ENCODE measurements at places on chromosomes 2 and 18. TPM values are rescaled to one million over a fixed set of nuclear protein-coding genes. Genes with fewer than 3 reads are reported as not detected.

DNA sequence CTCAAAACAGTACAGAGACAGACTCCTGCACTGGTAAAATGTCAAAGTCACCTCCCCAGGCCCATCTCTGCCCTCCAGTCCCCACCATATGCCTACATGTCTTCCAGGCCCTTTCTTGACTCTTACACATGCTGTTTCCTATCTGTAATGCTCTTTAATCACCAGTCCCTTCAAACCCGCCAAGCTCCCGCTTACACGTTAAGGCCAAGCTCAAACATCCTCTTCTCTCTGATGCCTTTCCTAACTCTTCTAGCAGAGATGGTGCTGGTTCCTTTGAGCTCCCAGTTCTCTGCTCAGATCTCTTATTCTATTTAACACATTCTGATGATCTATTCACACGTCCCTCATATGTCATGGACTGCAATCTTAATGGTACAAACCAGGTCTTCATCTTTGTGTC lies 5.0 kb downstream of the EVA1A start:
- no peak overlapping the region for H3K4me3 ChIP-seq
- DNase-seq: no peak
- peaks cover 34% of the 10 kb centered on the region for H3K4me1 ChIP-seq
- peaks cover 29% of the 10 kb centered on the region for H3K36me3 ChIP-seq

GRCh38 chr2:85376291-85377065 lies 21.9 kb downstream of the ELMOD3 start:
- peak; percentile 25 for DNase-seq
- H3K4me3 ChIP-seq: no peak overlapping the region
- no peaks in the 10 kb centered on the region for H3K27me3 ChIP-seq

DNA sequence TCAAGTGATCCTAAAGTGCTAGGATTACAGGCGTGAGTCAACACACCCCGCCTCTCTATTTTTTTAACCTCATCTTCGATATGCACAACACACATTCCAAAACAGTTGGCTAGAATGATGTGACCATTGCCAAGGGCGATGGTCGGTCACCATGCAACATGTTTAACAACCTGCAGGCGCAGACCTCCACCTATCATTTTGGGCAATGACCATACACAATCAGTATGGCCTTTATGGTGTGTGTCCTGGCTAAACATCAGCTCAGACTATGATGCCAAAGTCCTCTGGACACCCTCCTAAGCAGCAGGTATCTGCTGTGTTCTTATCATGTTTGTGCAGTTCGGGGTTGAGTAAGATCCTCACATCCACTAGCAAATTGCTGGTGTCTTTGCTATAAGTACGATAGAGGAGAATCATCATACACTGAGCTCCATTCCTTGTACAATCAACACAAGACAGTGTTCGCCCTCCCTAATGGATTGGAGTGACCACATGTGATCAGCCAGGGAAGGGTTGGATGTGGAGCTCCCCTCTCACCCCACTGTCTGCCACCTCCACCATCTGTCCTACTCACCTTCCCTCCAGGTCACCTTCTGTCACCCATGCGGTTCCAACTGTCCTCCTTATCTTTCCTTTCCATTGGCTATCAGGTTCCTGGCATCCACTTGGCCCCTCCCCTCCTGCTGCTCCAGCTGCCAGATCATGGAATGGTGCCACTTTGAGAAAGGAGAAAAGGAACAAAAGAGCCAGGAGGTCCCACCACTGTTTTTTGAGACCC lies 7.9 kb upstream of the RNF152 start:
- peaks cover 9% of the 10 kb centered on the region for H3K4me1 ChIP-seq
- H3K36me3 ChIP-seq: no peaks in the 10 kb centered on the region
- H3K27me3 ChIP-seq: no peaks in the 10 kb centered on the region
- no peak for DNase-seq

GRCh38 chr2:48738806-48739205 lies 16.7 kb downstream of the LHCGR start:
- H3K4me3 ChIP-seq: no peak overlapping the region
- peaks cover 24% of the 10 kb centered on the region for H3K4me1 ChIP-seq
- no peak overlapping the region for H3K27ac ChIP-seq
- no peaks in the 10 kb centered on the region for H3K27me3 ChIP-seq
- DNase-seq: peak; percentile 91

DNA sequence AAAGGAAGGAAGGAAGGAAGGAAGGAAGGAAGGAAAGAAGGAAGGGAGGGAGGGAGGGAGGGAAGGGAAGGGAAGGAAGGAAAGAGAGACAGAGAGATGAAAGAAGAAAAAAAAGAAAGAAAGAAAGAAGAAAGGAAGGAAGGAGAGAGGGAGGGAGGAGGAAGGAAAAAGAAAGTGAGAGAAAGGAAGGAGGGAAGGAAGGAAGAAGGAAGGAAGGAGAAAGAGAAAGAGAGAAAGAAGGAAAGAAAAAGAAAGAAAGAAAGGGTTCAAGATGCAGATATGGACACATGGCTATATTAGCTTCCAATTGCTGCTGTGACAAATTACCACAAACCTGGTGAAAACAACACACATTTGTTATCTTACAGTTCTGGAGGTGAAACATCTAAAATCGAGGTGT lies 20.4 kb upstream of the UBE2F start:
- no peak overlapping the region for H3K4me3 ChIP-seq
- H3K4me1 ChIP-seq: no peaks in the 10 kb centered on the region
- DNase-seq: no peak
- no peaks in the 10 kb centered on the region for H3K36me3 ChIP-seq
- H3K27me3 ChIP-seq: no peaks in the 10 kb centered on the region
- H3K27ac ChIP-seq: no peak overlapping the region

GRCh38 chr2:66344087-66344663 lies 90.8 kb upstream of the MEIS1 start:
- DNase-seq: no peak
- no peaks in the 10 kb centered on the region for H3K4me1 ChIP-seq

DNA sequence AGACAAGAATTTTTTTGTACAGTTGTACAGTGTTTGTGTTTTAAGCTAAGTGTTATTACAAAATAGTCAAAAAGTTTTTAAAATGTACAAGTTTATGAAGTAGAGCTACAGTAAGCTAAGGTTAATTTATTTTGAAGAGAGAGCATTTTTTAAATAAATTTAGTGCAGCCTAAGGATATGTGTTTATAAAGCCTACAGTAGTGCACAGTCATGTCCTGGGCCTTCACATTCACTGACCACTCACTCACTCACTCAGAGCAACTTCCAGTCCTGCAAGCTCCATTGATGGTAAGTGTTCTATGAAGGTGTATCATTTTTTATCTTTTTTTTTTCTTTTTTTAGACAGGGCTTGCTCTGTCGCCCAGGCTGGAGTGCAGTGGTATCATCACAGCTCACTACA lies 44.2 kb downstream of the SFXN5 start:
- H3K4me3 ChIP-seq: no peak overlapping the region
- no peak for DNase-seq
- H3K27ac ChIP-seq: no peak overlapping the region

DNA sequence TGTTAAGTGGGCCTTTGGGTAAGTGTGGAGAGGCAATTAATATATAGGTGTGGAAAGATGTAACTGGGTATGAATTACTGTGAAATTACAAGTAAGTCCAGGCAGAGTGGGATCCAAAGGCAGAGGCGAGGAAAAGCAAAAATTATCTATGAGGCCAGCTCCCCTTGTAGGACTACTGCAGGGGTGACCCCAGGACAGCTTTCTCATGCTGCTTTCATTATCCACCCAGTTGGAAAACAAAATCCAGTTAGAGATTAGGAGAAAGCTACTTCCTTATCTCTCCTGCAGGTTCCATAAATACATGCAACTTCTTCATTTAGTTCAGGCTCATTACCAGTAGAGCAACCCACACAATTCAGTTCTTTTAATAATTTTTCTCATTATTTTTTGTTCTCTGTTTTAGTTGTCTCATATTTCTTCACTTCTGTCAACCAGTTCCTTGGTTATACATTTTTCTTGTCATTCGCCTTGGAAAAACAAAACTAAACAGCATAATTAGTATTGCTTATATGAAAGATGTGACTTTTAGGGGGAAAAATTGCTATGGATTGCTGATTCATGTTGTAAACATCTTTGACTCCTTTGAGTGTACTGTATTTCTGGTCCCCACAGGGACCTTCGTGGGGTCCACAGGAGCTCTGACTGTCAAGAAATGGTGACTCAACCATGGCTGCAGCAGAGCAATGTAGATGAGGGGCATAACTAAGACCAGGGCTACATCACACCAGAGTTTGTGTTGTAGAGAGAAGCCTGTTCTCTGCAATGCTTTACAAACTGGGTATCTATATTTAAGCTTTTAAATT lies 110.4 kb upstream of the PARD3B start:
- H3K4me1 ChIP-seq: no peaks in the 10 kb centered on the region
- H3K36me3 ChIP-seq: no peaks in the 10 kb centered on the region
- H3K27ac ChIP-seq: no peak overlapping the region
- no peak overlapping the region for H3K4me3 ChIP-seq

- H3K4me3 ChIP-seq: peak overlapping the region; percentile 69
- no peaks in the 10 kb centered on the region for H3K27me3 ChIP-seq
- DNase-seq: peak; percentile 58
- no peaks in the 10 kb centered on the region for H3K36me3 ChIP-seq
- H3K4me1 ChIP-seq: peaks cover 9% of the 10 kb centered on the region
- no peak overlapping the region for H3K27ac ChIP-seq
These were observed 16.5 kb upstream of the PSD4 start for GRCh38 chr2:113157118-113157896.

DNA sequence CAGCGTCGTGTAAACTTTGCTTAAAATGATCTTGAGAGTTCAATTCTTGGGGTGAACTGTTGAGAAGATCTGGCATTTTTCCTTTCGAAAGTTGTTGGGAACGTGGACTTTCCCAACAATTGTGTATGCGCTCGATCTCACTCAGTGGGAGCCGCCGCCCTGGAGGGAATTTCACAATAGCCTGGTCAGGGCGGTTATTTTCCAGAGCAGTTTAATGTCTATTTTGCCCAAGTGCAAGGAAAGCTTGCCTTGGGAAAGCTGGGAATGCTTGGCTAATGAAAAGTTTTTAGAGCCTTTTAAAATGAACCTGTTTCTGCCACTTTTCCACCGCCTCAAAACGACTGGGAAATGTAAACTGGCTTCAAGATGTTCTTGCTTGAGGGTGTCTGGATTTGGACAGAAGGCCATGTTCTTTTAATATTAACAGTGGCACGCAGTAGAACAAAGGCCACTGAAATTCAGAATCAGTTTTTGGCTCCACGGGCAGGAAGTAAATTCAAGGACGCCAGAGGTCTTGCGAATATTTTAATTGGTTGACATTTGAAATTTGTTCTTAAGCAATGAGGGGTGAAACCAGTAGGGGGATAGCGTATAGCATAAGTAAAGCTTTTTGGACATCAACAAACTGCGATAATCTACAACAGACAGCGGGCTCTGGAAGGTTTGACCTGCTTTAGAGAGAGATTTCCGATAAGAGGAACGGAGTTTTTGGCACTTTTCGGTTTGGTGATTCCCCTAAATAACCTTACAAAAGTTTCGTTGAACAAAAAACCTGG lies 1.2 kb downstream of the CFLAR start:
- H3K36me3 ChIP-seq: no peaks in the 10 kb centered on the region
- no peaks in the 10 kb centered on the region for H3K27me3 ChIP-seq
- peaks cover 36% of the 10 kb centered on the region for H3K4me1 ChIP-seq
- H3K4me3 ChIP-seq: peak overlapping the region; percentile 77

- H3K4me3 ChIP-seq: peak overlapping the region; percentile 20
- H3K36me3 ChIP-seq: peaks cover 2% of the 10 kb centered on the region
- H3K27me3 ChIP-seq: no peaks in the 10 kb centered on the region
- H3K27ac ChIP-seq: peak overlapping the region; percentile 63
- H3K4me1 ChIP-seq: peaks cover 52% of the 10 kb centered on the region
These were observed 4.0 kb upstream of the RND3 start for GRCh38 chr2:150491430-150491829.

GRCh38 chr2:172013396-172013795 lies 13.6 kb downstream of the METAP1D start:
- peaks cover 6% of the 10 kb centered on the region for H3K4me1 ChIP-seq
- H3K4me3 ChIP-seq: no peak overlapping the region
- no peaks in the 10 kb centered on the region for H3K27me3 ChIP-seq
- no peak overlapping the region for H3K27ac ChIP-seq

DNA sequence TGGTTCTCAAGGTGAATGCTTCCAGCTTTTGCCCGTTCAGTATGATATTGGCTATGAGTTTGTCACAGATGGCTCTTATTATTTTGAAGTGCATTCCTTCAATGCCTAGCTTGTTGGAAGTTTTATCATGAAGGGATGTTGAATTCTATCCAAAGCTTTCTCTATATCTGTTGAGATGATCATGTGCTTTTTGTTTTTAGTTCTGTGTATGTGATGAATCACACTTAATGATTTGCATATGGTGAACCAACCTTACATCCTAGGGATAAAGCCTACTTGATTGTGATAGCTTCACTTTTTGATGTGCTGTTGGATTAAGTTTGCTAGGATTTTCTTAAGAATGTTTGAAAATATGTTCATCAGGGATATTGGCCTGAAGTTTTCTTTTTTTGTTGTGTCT lies 112.1 kb downstream of the MBD2 start:
- H3K4me1 ChIP-seq: peaks cover 20% of the 10 kb centered on the region
- peak; percentile 66 for DNase-seq
- no peaks in the 10 kb centered on the region for H3K36me3 ChIP-seq
- no peaks in the 10 kb centered on the region for H3K27me3 ChIP-seq

DNA sequence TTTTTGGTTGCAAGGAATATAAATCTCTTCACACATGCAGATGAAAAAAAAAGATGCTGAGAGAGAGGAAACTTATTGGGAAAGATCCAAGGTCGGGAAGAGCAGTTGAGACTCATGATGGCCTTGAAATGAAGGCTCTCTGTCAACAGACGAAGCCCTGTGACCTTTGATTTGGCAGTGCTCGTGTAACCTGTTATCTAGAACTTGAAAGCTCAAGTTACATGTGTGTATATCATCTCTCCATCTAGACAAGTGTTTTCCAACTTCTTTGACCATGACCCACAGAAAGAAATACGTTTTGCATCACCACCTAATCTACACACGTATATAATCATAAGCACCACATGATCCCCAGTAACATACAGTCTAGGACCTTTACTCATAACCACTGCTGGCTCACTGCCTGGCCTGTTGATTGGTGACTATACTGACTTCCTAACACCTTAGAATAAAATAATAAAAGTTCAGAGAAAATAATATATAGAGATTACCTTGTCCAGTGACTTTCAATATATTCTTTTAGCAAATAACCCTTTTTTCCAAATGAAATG lies 319.0 kb upstream of the PKDCC start:
- H3K4me3 ChIP-seq: no peak overlapping the region
- no peak overlapping the region for H3K27ac ChIP-seq
- no peaks in the 10 kb centered on the region for H3K36me3 ChIP-seq
- H3K27me3 ChIP-seq: no peaks in the 10 kb centered on the region
- H3K4me1 ChIP-seq: no peaks in the 10 kb centered on the region

- DNase-seq: peak; percentile 49
- H3K36me3 ChIP-seq: no peaks in the 10 kb centered on the region
- H3K4me1 ChIP-seq: no peaks in the 10 kb centered on the region
- H3K27me3 ChIP-seq: no peaks in the 10 kb centered on the region
- no peak overlapping the region for H3K27ac ChIP-seq
These were observed 62.3 kb upstream of the ACYP2 start for GRCh38 chr2:54052825-54053718.

- H3K36me3 ChIP-seq: no peaks in the 10 kb centered on the region
- H3K27ac ChIP-seq: no peak overlapping the region
- no peaks in the 10 kb centered on the region for H3K27me3 ChIP-seq
- H3K4me1 ChIP-seq: peaks cover 2% of the 10 kb centered on the region
- DNase-seq: no peak
- H3K4me3 ChIP-seq: no peak overlapping the region
These were observed 745.8 kb upstream of the CHAC2 start for GRCh38 chr2:53021828-53022227.

Gene CAPN14
- not detected for total RNA-seq

Gene SERPINB5
- total RNA-seq: not detected

Gene FLACC1
- 2.3 TPM for total RNA-seq

Gene HTR2B
- total RNA-seq: not detected

Gene ARHGAP28
- total RNA-seq: 0.63 TPM

Gene TMEM247
- total RNA-seq: not detected

Gene TEX44
- not detected for total RNA-seq

Gene CPO
- not detected for total RNA-seq

Gene STARD6
- not detected for total RNA-seq

Gene CGREF1
- 19.2 TPM for total RNA-seq

Gene IL37
- not detected for total RNA-seq
